LHCN-M2 (cell line): ENCODE measurements at places on chromosomes 12 and 14.

DNA sequence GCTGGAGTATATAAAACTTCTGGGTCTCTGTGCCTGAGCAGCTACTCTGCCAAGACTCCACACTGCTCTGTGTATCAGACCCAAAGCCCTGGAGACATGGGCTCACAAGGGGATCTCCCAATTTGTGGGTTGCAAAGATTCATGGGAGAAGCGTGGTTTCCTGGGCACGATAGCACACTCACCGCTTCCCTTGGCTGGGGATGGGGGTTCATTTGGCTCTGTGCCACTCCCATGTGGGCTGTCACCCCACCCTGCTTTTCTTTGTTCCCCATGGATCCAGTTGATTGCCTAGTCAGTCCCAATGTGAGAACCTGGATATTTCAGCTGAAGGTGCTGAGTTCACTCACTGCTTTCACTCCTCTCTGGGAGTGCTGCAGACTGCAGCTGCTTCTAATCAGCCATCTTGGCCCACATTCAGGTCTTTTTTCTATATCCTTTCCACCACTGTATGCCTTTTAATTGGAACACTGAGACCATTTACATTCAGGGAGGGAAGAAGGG lies 40.0 kb upstream of the PCNX4 start:
- no peak for DNase-seq

DNA sequence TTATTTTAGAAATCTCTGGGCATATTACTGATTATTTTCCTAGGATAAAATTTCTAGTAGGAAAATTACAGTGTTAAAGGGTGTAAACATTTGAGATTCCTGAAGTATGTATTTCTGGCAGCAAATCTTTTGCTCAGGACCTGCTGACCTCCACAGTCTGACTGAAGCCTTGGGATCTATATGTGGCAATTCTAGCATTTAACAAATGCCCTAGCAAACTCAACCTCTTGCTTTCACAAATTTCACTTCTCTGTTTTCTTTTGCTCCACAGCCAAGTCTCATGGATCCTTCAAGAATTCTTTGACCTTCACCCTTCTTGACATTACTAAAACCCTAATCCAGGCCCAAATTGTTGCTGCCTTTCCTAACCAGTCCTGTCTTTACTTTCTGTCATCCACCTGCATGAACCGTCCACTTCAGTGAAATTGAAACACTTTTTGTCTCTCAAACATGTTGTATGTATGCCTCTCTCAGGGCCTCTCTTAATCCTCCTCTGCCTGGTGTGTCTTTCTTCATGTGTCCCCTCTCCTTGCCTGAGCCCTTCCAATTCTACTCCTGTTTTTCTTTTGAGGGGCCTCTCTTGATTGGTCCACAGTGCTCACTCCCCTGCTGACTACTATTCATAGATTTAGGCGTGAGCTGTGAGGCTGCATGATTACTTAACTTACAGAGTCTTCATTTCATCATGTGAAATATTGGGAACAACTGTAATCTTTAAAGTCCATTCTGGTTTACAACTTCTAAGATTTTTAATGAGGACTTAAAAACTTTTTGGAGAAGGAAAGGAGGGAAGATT lies 5.1 kb upstream of the DYRK4 start:
- no peak for DNase-seq

DNA sequence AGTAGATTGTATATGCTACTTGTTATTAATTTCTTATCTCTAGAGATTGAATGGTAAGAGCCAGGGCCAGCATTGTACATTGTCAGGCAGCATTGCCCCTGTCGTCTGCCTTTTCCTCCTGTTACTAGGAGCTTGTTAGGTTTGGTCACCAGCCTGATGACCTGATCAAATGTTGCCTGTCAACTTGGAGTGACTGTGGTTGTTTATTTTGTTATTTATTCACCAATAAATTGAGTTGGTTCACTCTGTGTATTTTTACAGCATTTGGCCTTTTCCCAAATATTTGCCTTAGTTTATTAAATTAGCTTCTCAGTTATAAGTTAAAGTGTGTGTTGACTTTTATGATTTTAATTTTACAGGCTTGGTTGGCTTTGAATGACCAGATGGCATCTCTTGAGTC lies 88.4 kb downstream of the PRKCH start:
- DNase-seq = no peak

DNA sequence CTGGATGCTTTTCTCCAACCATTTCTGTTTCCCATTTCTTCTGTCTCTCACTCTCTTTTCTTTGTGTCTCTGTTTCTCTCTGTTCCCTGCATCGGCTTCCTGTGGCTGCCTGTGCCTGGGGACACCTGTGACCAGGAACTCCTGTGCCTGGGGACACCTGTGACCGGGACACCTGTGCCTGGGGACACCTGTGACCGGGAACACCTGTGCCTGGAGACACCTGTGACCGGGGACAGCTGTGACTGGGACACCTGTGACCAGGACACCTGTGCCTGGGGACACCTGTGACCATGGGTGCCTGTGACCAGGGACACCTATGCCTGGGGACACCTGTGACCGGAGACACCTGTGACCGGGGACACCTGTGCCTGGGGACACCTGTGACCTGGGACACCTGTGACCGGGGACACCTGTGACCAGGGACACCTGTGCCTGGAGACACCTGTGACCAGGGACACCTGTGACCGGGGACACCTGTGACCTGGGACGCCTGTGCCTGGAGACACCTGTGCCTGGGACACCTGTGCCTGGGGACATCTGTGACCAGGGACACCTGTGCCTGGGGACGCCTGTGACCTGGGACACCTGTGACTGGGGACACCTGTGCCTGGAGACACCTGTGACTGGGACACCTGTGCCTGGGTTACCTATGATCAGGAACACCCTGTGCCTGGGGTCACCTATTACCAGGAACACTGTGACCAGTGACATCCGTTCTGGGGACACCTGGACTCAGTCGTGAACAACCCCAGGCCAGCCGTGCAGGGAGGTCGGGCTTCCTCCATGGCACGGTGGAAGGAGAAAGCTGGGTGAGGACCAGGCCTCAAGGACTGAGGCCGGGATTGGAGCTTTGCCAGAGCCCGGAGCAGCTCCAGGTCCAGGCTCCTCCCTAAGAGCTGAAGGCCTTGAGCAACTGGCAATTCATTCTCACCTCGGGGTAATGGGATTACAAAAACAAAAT lies 23.4 kb upstream of the FBRSL1 start:
- DNase-seq = no peak

- no peak for DNase-seq
Measured at GRCh38 chr12:65853489-65854157, 29.3 kb downstream of the HMGA2 start.

GRCh38 chr12:128474916-128475315 lies 207.9 kb downstream of the TMEM132C start:
- no peak for DNase-seq
